ENCODE measurements at places on chromosomes 5 and 9.
A peak's percentile ranks its signal among the peaks of the same experiment; 100 is the strongest.

DNA sequence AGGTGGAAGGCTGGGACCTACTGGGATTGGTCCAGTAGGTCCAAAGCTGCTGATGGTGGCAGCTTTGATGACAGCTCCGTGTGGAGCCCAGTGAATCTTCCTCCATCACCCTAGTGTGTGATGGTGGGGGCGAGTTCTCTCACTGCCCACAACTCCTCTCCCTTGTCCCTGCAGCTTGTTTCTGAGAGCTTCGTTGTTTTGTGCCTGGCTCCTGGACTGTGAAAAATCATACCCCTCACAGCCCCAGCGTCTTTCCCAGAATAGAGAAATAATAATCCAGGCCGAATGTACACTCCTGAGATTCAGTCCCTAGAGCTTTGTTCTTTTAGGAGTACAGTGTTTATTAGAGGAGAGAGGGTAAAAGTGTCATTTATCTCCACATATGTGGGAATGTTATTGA is 372.2 kb downstream of the ENC1 start:
- no peak for DNase-seq

- DNase-seq: peak; percentile 29
Observed at GRCh38 chr5:180494510-180495181, 467 bp downstream of the CNOT6 start.

GRCh38 chr9:11159318-11159862 is 546.6 kb upstream of the PTPRD start:
- DNase-seq: peak; percentile 58

GRCh38 chr5:24080046-24080445 is 564.7 kb downstream of the CDH10 start:
- DNase-seq: no peak

DNA sequence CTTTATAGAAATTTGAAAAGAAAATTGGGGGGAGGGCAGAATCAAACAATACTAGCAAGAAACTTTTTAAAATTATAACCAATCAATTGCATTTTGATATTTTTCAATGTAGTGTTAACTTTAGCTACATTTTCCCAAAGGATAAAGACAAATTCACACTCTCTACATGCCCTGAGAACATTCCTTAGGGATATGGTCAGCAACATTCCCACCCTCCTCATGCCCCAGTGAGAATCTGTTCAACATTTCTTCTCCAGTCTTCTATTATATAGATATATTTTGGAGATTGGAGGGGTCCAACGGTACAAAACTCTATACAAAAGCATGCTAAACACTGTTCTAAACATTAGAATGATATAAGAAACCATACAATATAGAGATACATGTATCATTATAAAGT is 11.6 kb upstream of the PRR16 start:
- no peak for DNase-seq

DNA sequence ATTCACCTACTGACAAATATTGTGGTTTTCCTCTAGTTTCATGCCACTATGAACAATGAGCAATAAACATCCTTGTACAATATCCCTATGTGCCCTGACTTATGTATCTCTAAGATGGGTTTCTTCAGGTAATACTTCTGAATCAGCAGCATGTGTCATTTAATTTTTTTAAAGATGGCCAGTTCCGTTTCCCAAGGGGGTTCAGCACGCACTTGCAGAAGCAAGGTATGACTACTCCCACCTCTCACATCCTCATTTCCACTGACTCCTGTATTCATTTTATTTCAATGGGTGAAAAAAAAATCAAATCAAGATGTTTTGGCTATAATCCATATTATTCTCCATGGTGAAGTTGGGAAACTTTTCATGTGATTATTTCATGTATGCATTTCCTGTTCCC is 14.7 kb upstream of the ADAMTS19 start:
- DNase-seq: no peak

GRCh38 chr9:74413876-74414275 is 83.3 kb upstream of the RORB start:
- DNase-seq: peak; percentile 57

- DNase-seq: no peak
Observed at GRCh38 chr5:75460942-75461610, 50.4 kb downstream of the CERT1 start.

- DNase-seq: no peak
Observed at GRCh38 chr5:128772356-128772755, 192.9 kb upstream of the SLC27A6 start.
